ENCODE measurements at places on chromosomes 7 and 10. TPM values are rescaled to one million over a fixed set of nuclear protein-coding genes. Genes with fewer than 3 reads are reported as not detected.

The RAMP3 gene
- total RNA-seq = not detected

The BAIAP2L1 gene
- total RNA-seq = 3.2 TPM

- H3K36me3 ChIP-seq = no peaks in the 10 kb centered on the region
- DNase-seq = no peak
- H3K27me3 ChIP-seq = no peaks in the 10 kb centered on the region
- no peak overlapping the region for H3K4me3 ChIP-seq
- H3K27ac ChIP-seq = no peak overlapping the region
Observed at GRCh38 chr7:80127412-80128160, 7.0 kb upstream of the GNAI1 start.

DNA sequence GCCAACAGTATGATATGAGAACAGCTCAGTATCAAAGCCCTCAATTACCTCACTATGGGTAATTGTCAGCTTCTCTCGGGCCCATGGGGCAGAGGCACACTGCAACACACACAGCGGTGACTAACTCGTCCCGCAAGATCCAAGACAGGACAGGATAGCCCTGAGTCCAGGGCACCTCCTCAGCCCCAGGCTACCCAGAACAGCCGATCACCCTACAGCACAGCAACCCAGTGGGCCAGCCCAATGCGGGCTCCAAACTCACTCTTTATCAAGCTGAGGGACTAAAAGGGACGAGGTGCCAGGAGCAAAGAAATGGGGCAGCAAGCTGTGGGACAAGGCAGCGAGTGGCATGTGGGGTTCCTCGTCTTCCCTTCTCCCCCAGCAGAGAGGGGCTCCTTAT is 765.1 kb downstream of the GRID1 start:
- no peak overlapping the region for H3K27ac ChIP-seq
- H3K27me3 ChIP-seq = no peaks in the 10 kb centered on the region
- H3K36me3 ChIP-seq = no peaks in the 10 kb centered on the region
- no peak for DNase-seq
- peaks cover 14% of the 10 kb centered on the region for H3K4me1 ChIP-seq
- H3K4me3 ChIP-seq = no peak overlapping the region

DNA sequence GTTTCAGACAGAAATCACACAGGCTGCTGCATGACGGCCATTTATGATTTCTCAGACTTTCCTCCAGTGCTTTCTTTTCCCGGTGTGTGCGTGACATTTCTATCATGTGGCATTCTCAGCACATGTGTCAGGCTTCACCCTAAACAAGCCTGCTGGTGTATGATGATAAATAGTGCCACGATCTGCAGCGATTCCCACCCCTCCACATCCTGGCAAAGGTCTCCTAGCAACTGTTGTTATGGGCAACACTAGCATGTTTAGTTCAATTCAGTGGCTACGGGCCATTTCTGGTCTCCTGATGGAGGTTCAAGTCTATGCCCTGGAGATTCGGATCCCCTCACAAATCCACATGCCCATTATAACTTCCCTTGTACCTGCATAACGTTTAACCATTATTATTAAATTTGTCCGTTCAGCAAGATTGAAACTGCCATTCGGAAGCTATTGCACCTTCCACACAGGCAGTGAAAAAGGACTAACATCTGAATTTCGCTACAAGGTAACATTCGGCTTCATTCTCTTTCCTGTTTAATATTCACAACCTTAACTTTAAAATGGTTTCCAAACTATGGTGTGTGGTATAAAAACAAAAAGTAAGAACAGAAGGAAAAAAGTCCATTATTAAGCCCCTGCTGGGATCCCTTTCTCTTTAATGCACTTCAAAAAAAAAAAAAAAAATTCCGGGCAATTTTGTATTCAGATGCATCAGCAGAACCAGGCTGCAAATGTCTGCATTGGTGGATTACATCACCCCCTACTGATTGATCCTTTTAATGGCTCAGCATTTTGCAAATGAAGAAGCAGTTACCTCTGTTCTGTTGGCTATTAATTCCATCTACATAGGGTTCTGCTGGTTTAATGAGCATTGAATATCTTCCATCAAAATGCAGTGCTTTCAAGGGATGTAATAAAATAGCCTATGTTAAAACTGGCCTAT is 90.2 kb downstream of the FRMD4A start:
- no peak overlapping the region for H3K27ac ChIP-seq
- H3K36me3 ChIP-seq = no peaks in the 10 kb centered on the region
- no peaks in the 10 kb centered on the region for H3K4me1 ChIP-seq
- peak; percentile 8 for DNase-seq

- H3K4me1 ChIP-seq = peaks cover 7% of the 10 kb centered on the region
- no peak overlapping the region for H3K4me3 ChIP-seq
- H3K27me3 ChIP-seq = no peaks in the 10 kb centered on the region
Observed at GRCh38 chr7:157867685-157868305, 531.0 kb downstream of the DNAJB6 start.

GRCh38 chr10:113609704-113610108 is 54.1 kb downstream of the NRAP start:
- H3K27ac ChIP-seq = no peak overlapping the region
- H3K4me1 ChIP-seq = no peaks in the 10 kb centered on the region
- no peaks in the 10 kb centered on the region for H3K36me3 ChIP-seq
- H3K4me3 ChIP-seq = no peak overlapping the region
- H3K27me3 ChIP-seq = peaks cover 7% of the 10 kb centered on the region
- DNase-seq = no peak

DNA sequence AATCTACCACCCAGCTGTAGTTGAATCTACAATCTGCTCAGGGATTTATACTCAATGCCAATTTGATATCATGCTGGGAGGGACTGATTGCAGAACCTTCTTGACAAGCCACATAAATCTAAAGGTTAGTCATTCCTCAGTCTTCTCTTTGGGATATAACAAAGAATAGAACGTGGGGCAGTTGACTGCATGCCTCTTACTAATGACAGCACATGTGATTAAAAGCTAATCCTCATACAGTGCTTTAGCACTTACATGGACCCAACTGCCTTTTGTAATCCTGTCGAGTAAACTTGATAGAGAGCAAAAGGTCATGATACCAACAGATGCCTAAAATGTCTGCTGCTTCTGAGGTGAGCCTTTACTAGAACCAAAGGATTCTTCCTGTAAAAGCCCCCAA is 12.3 kb downstream of the KLHL7 start:
- H3K4me3 ChIP-seq = no peak overlapping the region
- H3K27me3 ChIP-seq = no peaks in the 10 kb centered on the region
- peaks cover 2% of the 10 kb centered on the region for H3K36me3 ChIP-seq
- DNase-seq = no peak
- peaks cover 7% of the 10 kb centered on the region for H3K4me1 ChIP-seq
